ENCODE measurements at places on chromosomes 5 and 9. TPM values are rescaled to one million over a fixed set of nuclear protein-coding genes. Genes with fewer than 3 reads are reported as not detected.

DNA sequence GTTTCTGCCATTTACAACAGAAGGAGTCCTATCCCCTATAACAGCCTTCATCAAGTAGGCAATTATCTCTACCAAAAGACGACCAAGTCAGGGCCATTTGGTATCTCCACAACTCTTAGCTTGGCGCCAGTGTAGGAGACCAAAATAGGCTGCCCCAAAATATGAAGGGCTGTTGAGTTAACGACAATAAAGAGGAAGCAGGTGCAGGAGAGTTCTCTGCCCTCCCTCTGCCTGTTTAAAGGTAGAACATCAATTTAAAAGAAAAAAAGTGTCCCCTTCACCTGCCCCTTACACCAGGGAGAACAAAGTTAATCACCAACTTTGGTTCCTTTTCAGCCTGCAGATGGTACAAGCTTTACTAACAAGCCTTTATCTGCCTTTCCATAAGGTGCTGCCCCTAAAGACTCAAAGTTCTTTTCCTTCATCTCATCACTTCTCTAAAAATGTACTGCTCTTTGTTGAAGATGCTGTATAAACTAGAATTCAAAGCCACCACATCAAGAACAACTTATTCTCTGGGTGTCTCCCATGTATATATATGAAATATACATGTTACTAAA is 33.3 kb downstream of the PPP1R2B start:
- H3K4me1 ChIP-seq = no peaks in the 10 kb centered on the region
- DNase-seq = no peak

Gene CDC20B
- total RNA-seq = not detected

- H3K4me3 ChIP-seq = no peak overlapping the region
- H3K4me1 ChIP-seq = no peaks in the 10 kb centered on the region
- DNase-seq = no peak
- H3K27me3 ChIP-seq = no peaks in the 10 kb centered on the region
- H3K36me3 ChIP-seq = no peaks in the 10 kb centered on the region
These were observed 339.4 kb downstream of the PRELID2 start for GRCh38 chr5:145495741-145496140.

DNA sequence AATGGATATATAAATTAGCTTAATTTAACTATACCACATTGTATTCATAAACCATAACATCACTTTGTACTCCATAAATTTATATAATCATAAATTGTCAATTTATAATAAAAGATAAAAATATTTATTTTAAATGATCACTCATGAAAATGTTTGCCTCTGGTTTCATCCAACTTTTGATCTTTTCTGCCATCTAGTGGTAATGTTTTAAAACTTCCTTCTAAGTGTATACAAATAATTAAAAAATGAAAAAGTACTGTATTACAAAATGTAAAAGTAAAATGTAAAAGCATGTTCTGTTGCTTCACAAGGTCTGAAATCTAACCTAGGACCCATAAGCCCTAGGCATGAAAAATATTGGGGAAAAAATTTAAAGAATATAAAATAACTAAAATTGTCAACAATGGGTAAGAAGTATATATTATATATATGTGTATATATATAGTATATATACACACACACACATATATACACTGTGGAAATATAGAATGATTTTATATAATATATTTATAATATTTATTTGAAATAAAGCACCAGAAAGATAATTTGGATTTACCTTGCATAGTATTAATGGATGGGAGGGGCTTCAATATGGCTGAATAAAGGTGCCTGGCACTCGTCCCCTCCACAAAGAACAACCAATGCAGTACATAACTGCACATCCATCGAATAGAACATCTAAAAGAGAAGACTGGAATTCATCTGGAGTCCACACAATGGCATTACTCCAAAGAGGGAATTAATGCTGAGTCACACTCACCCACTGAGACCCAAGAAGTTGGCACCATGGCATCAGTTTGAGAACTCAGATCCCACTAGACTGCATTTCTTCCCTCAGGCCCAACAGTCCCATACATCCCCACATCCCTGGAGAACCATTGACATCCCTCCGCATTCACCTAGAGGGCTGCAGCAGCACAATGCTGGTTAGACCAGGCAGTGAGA is 32.5 kb downstream of the ANXA1 start:
- H3K4me1 ChIP-seq = no peaks in the 10 kb centered on the region
- no peaks in the 10 kb centered on the region for H3K27me3 ChIP-seq
- H3K4me3 ChIP-seq = no peak overlapping the region
- H3K36me3 ChIP-seq = no peaks in the 10 kb centered on the region

DNA sequence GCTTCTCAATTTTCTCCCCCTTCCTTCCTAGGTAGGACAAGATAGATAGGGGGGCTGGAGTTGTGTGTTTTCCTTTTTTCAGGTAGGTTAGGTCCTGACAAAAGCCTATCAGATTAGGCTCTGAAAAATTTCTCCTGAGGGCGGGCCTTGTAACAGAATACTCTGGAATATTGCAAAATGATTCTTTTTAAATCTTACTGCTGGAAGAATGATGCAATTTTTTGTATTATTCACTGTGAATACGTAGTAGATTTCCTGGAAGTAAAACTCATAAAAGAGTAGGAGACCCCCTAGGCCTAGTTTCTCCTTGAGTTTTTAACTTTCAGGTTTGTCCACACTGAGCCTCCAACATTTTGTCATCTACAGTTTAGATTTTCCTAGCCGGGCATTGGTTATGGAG is 1701.8 kb downstream of the EFNA5 start:
- H3K4me1 ChIP-seq = no peaks in the 10 kb centered on the region
- no peak for DNase-seq
- H3K36me3 ChIP-seq = no peaks in the 10 kb centered on the region
- no peak overlapping the region for H3K4me3 ChIP-seq
- no peaks in the 10 kb centered on the region for H3K27me3 ChIP-seq

DNA sequence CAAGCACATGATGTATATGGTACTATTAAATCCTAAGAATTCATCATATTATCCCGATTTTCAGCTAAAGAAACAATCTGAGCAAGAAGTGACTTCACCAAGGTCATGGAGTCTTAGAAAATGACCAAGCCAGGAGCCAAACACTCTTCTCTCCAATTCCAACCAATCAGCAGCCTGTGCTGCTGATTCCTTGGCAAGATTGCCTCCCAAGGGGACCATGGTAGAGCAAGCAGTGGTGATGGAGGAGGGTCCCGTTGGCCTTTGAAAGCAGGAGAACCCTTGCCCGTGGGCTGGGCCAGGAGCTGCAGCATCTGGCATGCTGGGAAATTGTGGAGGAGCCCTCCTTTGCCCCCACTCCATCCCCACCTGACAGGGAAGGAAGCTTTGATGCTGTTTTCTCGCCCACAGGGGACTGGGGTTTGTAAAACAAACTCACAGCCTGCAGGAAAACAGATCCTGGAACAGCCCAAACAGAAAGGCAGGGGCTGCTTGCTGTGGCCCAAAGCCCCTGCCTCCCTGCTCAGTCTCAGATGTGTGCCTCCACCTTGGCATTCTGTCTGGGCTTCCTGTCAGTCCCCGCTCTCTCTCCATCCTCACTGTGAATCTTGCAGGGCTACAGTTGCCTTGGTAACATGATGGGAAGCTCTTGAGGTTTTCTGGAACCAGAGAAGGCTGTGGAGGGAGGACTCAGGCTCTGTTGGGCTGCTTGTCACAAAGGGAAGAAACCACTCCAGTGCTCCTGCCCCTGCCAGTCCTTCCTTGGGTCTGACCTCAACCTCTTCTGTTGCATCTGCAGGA is 70.8 kb upstream of the HSPA9 start:
- H3K4me3 ChIP-seq = no peak overlapping the region
- no peak for DNase-seq
- no peak overlapping the region for H3K27ac ChIP-seq

Gene SH3PXD2B
- total RNA-seq = 20.3 TPM

Gene GLRA1
- not detected for total RNA-seq

DNA sequence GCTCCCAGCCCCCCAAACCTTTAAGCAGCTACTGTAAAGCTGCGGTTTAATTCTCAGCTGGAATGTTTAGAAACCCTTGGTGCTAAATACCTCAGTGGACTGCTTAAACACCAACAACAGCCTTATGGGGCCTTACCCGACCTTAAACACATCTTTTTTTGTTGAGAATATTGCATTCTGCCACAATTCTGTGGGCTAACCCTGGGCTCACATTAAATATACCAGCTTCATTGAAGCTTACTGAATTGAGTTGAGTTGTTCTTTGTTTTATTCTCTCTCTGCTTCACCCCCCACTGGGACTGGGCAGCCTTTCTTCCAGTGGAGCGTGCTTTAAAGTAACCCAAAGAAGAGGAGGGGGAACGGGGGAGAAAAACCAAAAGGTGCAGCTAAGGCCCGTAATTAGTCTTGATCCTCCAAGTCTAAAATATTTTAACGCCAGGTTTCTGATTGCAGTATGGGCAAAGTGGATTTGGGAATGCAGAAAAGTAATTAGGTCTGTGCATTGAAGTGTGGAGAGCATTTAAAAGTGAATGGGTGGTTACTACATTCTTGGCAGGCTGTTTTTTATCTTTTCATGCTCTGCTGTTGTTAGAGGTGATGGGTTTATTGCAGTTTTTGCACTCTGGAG is 281.2 kb downstream of the NR2F1-AS1 start:
- DNase-seq = peak; percentile 57
- peaks cover 11% of the 10 kb centered on the region for H3K4me1 ChIP-seq
- no peak overlapping the region for H3K4me3 ChIP-seq
- no peaks in the 10 kb centered on the region for H3K36me3 ChIP-seq
- H3K27ac ChIP-seq = no peak overlapping the region
- no peaks in the 10 kb centered on the region for H3K27me3 ChIP-seq

GRCh38 chr5:36442352-36442751 is 140.7 kb upstream of the RANBP3L start:
- no peaks in the 10 kb centered on the region for H3K36me3 ChIP-seq
- H3K27me3 ChIP-seq = no peaks in the 10 kb centered on the region
- no peak overlapping the region for H3K4me3 ChIP-seq
- peaks cover 4% of the 10 kb centered on the region for H3K4me1 ChIP-seq
- H3K27ac ChIP-seq = no peak overlapping the region
- no peak for DNase-seq

Gene IL31RA
- total RNA-seq = not detected

- no peaks in the 10 kb centered on the region for H3K36me3 ChIP-seq
- no peak for DNase-seq
- H3K4me1 ChIP-seq = peaks cover 12% of the 10 kb centered on the region
- H3K4me3 ChIP-seq = no peak overlapping the region
- H3K27ac ChIP-seq = no peak overlapping the region
These were observed 1.7 kb upstream of the TCOF1 start for GRCh38 chr5:150355791-150356190.

DNA sequence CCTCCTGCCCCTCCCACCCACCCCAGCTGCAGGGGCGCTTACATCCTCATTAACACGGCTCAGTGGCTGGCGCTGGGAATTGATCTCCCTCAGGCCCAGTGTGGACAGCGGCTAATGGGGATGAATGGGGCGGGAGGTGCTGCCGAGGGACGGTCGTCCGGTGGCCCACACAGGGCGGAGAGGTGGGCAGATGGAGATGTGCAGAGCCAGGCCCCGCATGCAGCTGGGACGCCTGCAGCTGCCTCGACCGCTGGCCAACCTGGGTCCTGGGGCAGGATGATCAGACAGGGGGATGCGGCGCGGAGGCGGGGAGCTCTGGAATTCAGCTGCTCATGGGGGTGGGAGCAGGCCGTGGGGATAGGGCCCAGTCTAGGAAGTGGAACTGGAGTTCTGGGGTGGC is 17.6 kb downstream of the TSPAN17 start:
- no peak overlapping the region for H3K27ac ChIP-seq
- H3K36me3 ChIP-seq = no peaks in the 10 kb centered on the region
- DNase-seq = no peak

Gene CDX1
- total RNA-seq = not detected

DNA sequence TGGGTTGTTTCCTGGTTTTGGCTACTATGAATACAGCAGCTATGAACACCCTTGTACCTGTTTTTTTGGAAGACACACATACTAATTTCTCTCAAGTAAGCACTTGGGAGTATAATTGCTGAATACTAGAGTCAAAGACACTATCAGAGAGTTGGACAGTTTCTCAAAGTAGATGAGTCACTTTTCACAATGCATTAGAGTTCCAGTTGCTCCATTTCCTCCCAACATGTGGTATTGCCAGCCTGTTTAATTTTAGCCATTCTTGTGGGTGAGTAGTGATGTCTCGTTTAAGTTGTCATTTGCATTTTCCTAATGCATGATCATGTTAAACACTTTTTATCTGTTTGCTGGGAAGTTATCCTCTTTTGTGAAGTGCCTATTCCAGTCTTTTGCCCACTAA is 81.6 kb upstream of the GDNF start:
- H3K36me3 ChIP-seq = no peaks in the 10 kb centered on the region
- DNase-seq = no peak
- no peak overlapping the region for H3K27ac ChIP-seq
- no peaks in the 10 kb centered on the region for H3K4me1 ChIP-seq
- no peaks in the 10 kb centered on the region for H3K27me3 ChIP-seq
- no peak overlapping the region for H3K4me3 ChIP-seq

Gene F2RL1
- total RNA-seq = 14.2 TPM

GRCh38 chr5:157708866-157709265 is 22.4 kb upstream of the THG1L start:
- H3K27me3 ChIP-seq = no peaks in the 10 kb centered on the region
- H3K27ac ChIP-seq = no peak overlapping the region
- DNase-seq = no peak

DNA sequence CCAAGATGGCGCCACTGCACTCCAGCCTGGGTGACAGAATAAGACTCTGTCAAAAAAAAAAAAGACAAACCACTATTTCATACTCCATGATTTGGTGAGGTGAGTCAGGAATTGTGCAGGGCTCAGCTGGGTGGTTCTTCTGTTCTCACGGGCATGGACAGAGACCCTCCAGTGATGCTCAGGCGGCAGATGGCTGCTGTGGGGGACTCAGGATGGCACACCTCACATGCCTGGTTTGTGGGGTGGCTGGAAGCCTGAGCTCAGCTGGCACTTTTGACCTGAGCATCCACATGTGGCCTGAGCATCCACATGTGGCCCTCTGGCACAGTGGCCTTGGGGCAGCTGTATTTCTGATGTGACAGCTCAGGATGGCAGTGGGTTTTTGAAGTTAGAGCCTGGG is 217.2 kb downstream of the IRX2 start:
- no peaks in the 10 kb centered on the region for H3K4me1 ChIP-seq
- H3K27me3 ChIP-seq = no peaks in the 10 kb centered on the region
- H3K4me3 ChIP-seq = no peak overlapping the region
- no peaks in the 10 kb centered on the region for H3K36me3 ChIP-seq
- no peak for DNase-seq

DNA sequence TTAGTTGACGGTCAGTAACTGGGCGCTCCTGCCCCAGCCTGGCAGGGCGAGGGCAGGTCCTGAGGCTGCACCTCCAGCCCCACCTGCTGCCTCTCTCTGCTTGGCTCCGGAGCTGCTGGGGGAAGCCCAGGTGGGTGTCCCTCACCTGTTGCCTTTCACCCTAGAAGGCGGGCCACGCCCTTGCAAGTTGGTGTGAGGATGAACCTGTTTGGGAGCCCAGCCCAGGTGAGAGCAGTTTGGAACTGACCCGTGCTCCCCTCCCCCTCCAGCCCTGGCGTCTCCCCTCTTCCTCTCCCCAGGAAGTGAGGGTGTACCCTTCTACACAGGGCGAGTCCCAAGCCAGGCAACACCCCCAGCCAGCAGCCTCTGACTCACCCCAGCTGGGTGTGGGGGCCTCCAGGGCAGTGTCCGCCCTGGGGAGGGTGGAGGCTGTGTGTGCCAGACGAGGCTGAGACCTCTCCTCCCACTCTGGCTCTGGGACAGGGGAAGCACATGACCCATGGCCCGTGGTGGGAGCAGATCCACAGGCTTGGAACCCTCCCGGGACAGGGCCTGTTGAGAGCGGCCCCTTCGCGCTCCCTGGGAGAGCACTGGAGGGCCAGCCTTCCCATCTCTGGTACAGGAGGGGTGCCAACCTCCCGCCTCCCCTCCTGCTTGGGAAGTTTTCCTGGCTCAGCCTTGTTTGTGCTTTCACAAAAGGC is 10.4 kb downstream of the LRRC8A start:
- peaks cover 16% of the 10 kb centered on the region for H3K36me3 ChIP-seq
- H3K27me3 ChIP-seq = no peaks in the 10 kb centered on the region
- H3K27ac ChIP-seq = peak overlapping the region; percentile 94
- H3K4me1 ChIP-seq = peaks cover 33% of the 10 kb centered on the region
- H3K4me3 ChIP-seq = no peak overlapping the region

Data from thyroid gland (tissue), 4 donors.